NCI-H2171 treated with DMSO at 0.1 percent for 48 hours (cell line): ENCODE measurements at places on chromosomes 3 and 15.
A peak's percentile ranks its signal among the peaks of the same experiment; 100 is the strongest.

DNA sequence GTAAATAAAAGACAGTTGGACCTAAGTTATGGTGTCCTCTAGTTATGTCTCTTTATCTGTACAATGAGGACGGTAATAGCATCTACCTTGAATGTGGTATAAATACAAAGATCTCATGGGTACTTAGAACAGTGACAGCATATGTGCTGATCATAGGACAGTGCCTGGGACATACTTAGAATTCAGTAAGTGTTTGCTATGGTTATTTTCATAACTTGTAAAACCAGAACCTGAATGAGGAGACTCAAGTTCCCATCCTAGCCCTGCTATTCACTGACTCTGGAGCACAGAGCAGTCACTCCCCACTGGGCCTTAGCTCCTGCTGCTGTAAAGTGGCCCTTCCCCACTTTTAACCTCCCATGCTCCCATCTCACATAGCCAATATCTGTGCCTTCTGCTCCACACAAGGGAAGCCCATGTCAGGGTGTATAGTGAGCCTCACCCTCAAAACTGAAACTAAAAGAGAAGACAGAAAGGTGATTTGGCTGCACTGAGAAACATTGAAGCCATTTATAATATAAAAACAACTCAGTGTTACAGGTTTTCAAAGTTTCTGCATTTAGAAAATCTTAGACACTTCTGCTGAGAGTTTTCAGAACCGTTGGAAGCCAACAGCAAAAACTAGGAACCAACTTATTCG is 225.4 kb upstream of the UBE2E2 start:
- no peak for DNase-seq

DNA sequence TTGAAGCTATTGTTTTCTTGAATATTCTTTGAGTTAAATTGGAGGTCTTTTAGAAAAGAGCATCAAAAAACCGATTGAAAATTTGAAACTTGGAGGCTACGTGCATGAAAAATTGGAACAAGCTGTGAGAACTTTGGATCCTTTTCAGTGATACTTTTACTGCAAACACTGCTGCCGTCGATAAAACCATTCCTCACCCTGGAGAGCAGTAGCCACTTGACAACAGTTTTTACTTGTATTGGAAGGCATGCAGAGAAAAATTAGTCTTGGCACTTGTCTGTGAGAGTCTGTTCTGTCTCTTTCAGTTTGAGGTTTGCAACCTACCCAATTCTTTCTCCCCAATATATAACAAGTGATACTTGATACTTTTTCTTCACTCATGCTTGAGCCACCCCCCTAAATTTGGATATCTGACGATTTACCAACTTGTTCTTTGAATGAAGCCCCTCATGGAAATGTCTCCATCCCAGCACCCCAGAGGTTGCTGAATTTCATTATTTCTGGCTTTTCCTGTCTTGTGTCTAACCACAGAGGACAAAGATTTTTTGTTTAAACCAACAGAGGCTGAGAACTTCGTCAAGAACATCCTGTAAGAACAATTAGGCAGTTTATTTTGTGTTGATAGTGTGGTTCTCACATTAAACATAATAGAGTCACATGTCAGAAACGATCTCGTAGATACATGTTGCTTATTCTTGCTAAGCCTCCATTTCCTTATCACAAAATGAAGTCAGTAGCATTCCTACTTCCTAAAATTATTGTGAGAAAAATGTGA is 307.3 kb upstream of the PLSCR5 start:
- no peak for DNase-seq

DNA sequence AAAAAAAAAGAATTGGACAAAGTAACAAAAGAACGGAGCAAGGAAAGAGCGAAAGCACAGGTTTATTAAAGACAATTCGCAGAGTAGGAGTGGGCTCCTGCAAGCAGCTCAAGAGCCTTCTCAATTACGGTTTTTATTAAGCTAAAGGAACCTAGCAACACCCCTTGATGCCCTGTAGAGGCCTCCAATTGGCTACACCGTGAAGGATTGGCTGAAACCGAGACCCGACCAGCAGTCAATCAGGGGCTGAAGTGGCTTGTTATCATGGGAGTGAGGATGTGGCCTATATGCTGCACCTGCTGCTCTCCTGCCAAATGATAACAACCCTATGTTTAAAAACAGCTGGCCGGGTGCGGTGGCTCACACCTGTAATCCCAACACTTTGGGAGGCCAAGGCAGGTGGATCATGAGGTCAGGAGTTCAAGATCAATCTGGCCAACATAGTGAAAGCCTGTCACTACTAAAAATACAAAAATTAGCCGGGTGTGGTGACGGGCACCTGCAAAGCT is 20.4 kb upstream of the AP3B2 start:
- DNase-seq, result no peak

DNA sequence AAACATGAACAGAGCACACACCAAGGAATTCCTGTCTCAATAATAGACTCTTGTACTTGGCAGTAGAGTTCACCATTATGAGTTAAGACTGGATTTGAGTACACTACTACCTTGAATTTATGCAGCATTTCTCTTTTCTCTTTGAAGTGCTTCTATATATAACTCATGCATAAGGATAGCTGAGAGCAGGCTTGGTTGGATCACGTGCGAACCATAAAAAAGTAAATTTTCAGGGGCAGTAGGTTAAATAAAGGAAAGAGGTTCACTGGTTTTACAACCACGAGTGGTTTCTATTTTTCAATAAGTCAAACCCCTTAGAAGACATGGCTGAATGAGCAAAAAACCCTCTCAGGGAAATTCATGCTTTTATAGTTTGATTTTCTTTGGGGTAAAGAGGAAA is 28.6 kb upstream of the PDZRN3 start:
- DNase-seq, result no peak

- DNase-seq, result no peak
Observed at GRCh38 chr3:28013864-28014473, 227.4 kb upstream of the CMC1 start.

- no peak for DNase-seq
Observed at GRCh38 chr15:31200735-31201151, 99.2 kb upstream of the TRPM1 start.

- no peak for DNase-seq
Observed at GRCh38 chr3:190533511-190534281, 19.8 kb downstream of the IL1RAP start.

DNA sequence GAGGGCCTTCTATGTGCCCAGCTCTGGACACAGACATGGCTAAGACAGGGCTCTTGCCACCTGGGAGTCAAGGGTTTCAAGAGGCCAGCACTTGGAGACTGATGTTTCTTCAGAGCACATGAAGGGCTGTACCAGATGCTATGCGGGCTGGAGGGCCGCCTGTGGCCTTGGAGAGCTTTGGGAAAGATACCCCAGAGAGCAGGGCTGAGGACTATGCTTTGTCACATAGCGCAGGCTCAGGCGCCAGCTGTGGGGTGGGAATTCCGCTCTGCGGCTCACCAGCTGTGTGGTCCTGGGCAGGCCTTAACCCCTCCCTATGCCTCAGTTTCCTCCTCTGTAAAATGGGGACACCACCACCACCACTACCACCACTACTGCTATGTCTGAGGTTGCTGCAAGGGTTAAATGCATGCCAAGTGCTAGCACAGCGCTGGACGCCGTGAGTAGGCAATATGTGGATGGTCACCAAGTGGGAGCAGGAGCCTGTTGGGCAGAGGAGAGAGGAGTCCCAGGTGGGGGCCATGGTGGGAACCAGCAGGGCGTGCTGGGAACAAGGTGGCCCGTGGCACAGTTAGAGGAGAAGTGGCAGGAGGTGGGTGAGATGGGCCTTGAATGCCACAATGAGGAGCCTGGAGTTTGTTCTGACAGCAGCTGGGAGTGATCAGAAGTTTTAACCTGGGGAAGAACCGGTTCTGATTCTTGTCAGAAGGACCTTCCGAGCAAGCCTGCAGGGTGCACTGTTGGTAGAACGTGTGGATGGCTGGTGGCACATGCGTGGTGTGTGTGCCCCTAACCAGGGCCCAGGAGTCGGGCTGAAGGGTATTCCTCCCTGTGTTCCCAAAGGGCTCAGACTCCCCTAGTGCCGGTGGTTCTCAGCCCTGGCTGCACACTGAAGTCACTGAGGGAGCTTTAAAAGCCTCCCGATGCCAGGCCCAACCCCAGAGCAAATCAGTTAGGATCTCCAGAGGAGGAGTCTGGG is 41.7 kb downstream of the FEM1B start:
- no peak for DNase-seq

- no peak for DNase-seq
Observed at GRCh38 chr3:78979028-78979427, 788.8 kb downstream of the ROBO1 start.

GRCh38 chr15:94584833-94585244 is 353.5 kb downstream of the MCTP2 start:
- no peak for DNase-seq

GRCh38 chr3:102810937-102811336 is 376.1 kb downstream of the ZPLD1 start:
- DNase-seq, result no peak

DNA sequence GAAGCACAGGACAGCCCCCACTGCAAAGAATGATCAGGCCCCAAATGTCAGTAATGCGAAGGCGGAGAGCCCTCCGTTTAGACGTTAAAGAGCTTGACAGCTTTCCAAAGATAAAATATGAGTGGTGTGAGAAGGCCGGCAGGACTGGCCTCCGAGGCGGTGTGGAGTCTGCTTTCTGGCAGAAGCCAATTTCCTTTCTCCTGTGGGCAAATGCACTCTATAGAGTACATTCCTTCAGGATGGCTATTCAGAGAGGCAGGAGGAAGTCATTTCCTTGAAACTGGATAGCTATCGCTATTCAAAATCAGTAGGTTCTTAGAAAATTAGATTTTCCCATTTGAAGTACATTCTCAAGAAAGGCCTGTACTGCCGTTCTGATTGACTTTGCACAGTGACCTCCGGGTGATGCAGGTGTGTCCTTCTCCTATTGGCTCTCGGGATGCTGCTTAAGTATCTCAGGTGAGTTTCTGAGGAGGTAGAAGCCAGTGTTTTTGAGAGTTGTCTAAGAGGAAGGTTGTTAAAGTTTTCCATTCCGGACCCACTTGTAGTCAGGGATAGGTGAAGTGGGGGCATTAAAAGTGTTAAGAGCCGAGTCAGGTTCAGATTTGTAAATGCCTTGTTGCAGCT is 72.8 kb upstream of the MYZAP start:
- no peak for DNase-seq

DNA sequence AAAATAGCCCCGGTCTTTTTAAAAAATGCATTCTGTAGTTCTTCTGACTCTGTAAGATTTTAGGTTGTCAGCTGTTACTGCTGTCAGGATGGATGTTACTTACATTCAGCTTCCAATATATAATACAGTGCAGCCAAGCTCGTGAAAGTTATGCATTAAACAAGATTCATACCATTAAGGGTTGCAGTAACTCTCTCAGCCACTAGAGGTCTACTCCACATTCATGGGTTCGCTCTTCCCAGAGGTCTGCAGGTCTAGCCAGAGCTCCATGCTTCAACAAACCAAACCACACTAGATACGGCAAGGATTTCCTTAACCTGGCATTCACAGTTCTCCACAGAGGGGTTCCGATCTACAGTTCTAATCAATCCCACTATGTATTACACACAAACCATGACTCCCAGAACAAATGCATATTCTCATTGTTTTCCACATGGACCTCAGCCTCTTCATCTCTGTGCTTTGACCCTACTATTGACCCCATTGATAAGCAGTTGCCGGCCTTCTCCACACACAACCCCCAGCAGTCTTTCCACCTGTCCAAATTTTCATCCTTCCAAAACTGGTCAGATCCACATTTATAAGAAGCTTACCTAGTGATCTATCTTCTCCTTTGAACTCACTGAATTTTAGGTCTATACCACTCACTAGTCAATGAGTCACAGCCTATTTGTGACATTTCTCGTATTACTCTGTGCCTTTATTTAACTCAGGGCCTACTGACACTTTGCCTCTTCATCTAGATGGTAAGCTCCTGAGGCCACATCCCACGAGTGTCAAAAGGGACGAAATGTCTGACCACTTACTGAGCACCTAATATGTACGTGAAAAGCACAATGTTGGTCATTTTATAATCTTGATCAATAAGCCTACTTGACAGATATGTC is 33.7 kb downstream of the RORA start:
- DNase-seq, result peak; percentile 41

DNA sequence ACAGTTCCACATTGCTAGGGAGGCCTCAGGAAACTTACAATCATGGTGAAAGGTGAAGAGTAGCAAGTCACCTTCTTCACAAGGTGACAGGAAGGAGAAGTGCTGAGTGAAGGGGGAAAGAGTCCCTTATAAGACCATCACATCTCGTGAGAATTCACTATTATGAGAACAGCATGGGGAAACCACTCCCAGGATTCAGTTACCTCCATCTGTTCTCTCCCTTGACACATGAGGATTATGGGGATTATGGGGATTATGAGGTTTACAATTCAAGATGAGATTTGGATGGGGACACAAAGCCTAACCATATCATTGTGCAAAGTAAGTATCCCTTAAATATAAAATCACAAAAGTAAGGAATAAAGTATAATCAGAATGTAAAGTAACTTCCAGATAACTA is 375.9 kb upstream of the NAALADL2 start:
- DNase-seq, result peak; percentile 39

DNA sequence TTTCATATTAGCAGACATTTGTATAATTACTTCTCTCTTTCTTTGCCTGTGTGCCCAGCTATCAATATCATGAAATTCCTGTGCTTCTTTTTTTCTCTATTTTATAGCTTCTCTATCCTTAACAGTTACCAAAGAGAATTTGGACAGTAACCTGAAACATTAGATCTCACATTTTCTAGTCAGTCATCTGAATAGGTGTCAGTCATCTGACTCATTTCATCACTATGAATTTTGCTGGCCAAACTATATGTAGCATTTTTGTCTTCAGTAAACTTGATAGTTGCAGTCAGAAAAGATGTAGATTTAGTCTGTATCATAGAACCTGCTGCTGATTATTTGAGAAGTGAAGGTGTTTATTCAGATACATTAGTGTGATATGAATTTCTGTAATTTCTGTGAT is 52.6 kb downstream of the HMG20A start:
- no peak for DNase-seq

- DNase-seq, result no peak
Observed at GRCh38 chr3:142281474-142281873, 56.1 kb upstream of the GK5 start.

DNA sequence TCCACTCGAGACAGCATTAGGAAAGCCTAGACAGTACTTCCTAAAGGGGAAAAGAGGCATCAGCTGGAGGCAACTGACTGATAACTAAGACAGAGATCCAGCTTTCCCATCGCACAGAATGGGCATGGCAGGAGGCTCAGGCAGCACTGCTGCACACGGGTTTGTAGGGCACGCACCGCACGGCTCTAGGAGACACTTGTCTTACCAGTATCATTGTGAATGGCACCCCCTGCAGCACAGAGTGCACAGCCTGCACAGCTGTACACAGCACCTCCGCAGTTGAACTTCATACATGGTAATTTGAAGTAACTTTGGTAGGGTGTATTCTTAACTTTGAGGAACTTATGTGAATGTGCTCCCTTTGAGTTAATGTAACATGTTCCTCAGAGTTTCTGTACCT is 281.6 kb downstream of the PLCL2 start:
- DNase-seq, result no peak
